Stimulated activated CD4-positive, alpha-beta T cell treated with anti-CD3 and anti-CD28 coated beads, Interleukin-4, amount 100 ng/mL, for 24 hours (primary cell): ENCODE measurements at places on chromosomes 6 and 20.

DNA sequence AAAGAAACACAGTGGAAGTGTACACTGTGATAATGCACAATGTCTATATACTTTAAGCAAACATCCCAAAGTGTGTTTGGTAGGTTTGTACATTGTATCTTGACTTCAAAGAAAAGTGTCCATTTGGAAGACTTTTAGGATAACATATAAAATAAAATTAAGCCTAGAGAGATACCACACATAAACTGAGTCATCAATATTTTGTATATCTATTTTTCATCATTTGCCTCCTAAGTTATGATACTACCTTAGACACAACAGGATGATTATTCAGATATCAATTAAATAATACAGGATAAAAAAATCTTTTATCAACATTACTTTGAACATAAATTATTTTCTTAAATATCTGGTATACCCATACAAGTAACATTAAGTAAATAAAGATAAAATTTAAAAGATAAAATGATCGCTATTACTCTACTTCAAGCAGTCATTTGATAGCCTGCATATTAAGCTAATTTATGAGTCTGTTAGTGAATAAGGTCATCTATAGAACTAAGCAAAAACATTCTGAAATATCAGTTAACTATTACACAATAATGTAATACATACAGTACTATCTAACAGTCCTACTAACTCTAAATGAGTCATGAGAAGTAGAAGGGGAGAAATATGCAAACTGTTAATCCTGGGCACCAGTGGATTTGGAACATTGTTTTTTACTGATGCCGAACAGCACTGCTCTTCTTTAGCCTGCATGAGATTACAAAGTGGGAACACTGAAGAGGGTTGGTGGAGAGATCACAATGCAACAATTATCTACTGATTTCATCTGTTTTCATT lies 158.4 kb upstream of the SIM1 start:
- no peak for DNase-seq

GRCh38 chr6:1757131-1757530 lies 147.4 kb downstream of the FOXC1 start:
- DNase-seq, result no peak

DNA sequence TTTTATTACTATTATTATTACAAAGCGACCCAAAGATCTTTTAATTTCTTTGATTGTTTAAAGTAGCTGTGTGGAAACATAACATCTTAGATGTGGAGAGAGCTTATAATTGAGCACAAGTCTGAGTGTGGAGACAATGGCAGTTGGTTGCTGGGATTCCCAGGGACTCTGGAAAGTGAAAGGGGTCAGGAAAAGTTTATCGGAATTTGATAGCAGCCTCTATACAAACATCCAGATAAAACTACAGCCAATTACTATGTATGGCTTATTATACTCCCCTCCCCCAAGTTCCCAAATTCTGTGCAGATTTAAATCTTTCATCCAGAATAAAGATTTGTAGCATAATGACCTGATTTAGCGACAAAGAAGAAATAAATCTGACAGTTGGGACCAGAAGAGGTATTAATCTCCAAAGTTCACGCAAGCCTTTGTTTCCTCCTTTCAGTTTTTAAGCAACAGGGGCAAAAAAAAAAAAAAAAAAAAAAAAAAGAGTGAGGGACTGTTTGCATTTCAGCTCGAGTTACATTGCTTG lies 121.4 kb upstream of the MAP3K7 start:
- no peak for DNase-seq

DNA sequence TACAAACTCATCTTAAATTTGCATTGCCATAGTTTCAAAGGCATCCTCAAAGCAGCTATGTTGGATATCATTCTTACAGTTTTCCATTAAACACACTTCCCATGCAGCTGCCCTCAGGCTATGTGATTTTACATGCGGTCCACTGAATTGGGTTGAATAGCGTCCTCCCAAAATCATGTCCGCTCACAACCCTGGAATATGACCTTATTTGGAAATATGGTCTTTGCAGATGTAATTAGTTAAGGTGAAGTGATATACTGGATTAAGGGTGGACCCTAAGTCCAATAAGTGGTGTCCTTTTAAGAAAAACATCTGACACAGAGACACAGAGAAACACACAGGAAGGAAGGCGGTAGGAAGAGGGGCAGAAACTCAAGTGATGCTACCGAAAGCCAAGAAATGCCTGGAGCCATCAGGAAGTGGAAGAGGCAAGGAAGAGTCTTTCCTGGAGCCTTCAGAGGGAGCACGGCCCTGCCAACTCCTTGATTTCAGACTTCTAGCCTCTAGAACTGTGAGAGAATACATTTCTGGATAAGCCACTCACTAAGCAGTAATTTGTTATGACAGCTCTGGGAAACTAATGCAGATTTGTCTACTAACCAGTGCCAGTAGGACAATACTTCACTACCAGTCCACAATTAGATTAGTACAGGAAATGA lies 42.7 kb upstream of the NHSL1 start:
- DNase-seq, result no peak

- DNase-seq, result no peak
Measured at GRCh38 chr6:108168501-108169463, 3.0 kb downstream of the NR2E1 start.

GRCh38 chr6:17583811-17584210 lies 16.3 kb upstream of the FAM8A1 start:
- DNase-seq, result no peak

- no peak for DNase-seq
Measured at GRCh38 chr6:134410541-134410940, 92.6 kb upstream of the SGK1 start.

DNA sequence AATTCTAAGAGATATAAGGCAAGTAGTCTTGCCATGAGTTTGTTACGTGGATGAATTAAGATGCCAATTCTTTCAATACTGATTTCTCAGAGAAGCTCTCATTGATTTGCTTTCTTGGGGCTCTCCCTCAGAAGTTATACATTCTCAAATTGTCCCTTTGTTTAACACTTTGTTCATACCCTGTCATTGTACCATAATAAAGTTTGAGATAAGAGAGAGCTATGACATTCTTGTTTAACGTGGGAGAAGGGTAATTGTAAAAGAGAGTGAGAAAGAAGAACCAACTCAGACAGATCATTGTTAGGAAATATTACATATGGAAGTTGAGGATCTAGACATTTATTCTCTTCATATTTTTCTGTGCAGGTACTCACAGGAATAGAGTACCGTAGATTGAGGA lies 19.1 kb downstream of the ACSS2 start:
- no peak for DNase-seq

DNA sequence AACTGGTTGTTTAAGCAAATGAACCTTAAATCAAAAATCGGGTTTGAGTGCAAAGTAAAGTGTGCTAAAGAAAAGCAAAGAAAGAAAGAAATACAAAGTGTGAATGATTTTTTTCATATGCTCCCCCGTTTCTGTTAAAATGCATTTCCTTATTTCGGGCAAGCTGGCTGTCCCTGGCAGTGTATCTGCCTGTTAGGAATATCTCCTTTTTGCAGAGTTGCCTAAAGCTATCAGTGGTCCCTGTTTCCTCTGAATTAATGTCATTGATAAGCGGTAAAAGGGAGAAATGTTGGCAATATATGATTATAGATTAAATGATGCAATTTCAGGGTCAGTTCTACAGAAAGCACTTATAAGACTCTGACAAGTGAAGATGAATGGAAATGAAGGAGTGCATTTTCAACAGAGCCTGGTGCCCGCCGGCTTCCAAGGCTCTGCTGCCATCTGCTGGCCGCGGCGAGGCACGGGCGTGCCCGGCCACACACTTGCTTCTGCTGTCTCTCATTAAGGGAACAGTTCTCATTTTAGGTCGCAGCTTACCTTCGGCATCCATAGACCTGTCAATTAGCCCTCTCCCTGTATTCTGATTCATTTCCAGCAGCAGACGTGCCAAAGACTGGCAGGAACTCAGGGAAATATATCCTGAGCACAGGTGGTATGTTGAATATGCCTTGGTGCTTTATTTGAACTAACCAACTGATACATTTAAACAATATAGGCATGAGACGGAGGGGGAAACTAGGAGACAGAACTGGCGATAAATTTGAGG lies 381.9 kb downstream of the C6orf118 start:
- peak; percentile 58 for DNase-seq

DNA sequence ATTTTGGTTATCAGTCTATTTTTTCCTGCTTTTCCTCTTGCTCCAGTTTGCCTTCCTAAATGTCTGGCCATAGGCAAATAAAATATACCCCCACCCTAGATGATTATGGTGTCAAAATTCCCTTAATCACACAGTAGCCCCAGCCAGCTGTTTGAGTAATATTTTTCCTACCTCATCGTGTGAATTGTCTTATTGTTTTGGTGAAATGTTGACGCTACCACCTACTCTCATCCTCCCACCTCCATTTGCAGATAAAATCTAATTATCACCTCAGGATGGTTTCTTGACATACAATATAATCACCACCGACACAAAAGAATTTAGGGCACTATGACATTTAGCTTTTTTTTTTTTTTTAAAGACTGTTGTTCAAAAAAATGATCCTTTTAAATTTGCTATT lies 44.1 kb upstream of the FUCA2 start:
- no peak for DNase-seq

DNA sequence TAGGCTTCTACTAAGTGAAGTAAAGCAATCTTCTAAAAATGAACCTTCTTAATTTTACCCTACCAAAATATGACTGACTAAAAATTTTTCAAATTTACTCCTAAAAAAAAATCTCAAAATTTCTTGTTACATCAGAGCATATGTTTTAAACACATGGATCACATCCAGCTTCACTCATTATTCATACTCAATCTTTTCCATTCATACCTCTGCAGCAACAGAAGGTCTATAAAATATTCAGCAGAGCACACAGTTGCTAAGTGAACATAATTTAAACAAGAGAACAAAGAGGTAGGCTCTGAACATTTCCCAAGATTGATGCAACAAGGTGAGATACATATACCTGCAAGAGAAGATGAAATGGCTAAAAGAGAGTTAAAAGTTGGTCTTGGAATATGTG lies 213.9 kb downstream of the SOD2 start:
- DNase-seq, result no peak

DNA sequence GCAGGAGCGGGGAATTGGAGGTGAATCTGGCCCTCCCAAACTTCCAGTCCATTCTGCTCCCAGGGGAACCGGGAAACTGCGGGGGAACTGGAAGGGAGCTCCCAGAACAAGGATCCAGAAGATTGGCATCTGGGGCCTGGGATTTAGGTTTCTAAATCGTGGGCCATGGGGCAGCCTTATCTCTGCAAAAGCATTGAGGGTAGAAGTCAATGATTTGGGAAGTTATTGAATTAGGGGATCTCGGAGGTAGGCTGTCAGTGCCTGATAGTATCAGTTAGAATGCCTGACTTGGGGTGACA lies 45.1 kb downstream of the HNF4A start:
- DNase-seq, result no peak

DNA sequence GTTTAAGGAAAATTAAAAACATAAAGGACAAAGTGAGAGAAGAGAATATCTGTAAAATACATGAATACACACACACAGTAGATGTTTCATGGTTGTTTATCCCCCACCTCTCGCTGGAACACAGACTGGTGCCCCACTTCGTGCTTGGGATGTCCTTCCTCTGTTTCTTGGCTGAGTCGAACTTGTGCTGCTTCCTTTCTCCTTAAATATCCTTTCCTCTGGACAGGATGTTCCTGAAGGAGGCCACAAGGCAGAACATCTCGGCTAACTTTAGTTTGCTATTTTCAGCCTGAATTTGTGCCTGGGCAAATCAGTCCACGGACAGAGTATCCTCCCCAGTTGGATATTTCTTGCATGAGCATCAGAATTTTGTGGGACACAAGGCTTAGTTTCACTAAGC lies 54.7 kb upstream of the ZMYND8 start:
- no peak for DNase-seq

DNA sequence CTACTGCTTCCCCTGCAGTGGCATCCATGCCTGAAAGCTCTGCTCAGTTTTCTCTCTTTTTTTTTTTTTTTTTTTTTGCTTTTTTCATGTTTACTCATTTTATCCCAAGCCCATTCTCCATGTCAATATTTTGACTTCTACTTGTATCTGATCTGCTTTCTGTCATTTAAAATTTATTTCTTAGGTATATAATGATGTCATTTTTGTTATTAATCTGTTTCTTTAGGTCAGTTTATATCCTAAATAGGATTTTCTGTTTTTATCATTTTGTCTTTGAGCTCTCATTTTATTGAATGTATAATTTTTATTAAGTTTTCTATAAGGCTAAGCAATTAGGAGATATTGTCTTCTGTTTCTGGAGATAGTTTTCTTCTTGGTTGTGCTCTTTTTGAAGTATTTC lies 138.5 kb upstream of the PMEPA1 start:
- no peak for DNase-seq

GRCh38 chr20:1945660-1946059 lies 48.2 kb downstream of the PDYN start:
- no peak for DNase-seq

- no peak for DNase-seq
Measured at GRCh38 chr6:119182875-119183274, 104.4 kb upstream of the FAM184A start.

DNA sequence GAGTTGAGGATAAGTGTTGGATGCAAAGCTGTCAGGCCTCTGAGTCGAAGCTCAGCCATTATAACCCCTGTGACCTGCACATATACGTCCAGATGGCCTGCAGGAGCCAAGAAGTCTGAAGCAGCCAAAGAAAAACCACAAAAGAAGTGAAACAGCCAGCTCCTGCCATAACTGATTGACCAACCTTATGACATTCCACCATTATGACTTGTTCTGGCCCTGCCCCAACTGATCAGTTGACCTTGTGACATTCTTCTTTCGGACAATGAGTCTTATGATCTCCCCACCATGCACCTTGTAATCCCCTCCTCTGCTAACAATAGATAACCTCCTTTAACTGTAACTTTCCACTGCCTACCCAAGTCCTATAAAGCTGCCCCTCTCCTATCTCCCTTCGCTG lies 133.7 kb upstream of the AGPAT4 start:
- DNase-seq, result no peak

DNA sequence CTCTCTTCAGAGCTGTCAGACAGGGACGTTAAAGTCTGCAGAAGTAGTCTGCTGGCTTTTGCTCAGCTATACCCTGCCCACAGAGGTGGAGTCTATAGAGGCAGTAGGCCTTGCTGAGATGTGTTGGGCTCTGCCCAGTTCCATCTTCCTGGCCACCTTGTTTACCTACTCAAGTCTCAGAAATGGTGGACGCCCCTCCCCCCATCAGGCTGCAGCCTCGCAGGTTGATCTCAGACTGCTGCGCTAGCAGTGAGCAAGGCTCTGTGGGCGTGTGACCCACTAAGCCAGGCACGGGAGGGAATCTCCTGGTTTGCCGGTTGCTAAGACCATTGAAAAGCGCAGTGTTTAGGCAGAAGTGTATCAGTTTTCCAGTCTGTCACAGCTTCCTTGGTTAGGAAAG lies 305.0 kb downstream of the BCKDHB start:
- DNase-seq, result no peak

- DNase-seq, result no peak
Measured at GRCh38 chr6:21381331-21381963, 212.1 kb upstream of the SOX4 start.

- peak; percentile 23 for DNase-seq
Measured at GRCh38 chr20:54205450-54205849, 2.4 kb upstream of the PFDN4 start.

DNA sequence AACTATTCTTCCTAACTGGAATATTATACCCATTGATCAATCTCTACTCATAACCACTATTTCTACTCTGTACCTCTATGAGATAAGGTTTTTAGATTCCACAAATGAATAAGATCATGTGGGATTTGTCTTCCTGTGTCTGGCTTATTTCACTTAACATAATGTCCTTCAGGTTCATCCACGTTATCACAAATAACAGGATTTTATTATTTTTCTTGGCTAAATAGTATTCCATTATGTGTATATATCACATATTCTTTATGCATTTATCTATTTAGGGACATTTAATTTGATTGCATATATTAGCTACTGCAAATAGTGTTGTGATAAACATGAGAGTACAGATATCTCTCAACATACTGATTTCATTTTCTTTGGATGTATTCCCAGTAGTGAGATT lies 823.0 kb upstream of the ADGRB3 start:
- no peak for DNase-seq
